ENCODE measurements at places on chromosomes 12 and 14.

DNA sequence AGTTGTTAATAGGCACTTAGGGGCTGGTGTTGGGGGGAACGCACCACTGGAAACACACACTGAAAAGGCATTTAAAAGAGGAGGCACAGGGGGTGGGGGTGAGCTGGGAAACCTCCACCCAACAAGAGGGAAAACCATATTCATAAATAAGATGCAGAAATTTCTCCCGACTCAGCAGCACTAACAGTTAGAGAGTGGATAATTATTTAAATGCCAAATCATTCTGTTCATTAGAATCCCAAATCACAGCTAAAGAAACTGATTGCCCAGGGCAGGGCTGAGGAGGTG is 60.7 kb upstream of the FAM222A start:
- no peak for DNase-seq

DNA sequence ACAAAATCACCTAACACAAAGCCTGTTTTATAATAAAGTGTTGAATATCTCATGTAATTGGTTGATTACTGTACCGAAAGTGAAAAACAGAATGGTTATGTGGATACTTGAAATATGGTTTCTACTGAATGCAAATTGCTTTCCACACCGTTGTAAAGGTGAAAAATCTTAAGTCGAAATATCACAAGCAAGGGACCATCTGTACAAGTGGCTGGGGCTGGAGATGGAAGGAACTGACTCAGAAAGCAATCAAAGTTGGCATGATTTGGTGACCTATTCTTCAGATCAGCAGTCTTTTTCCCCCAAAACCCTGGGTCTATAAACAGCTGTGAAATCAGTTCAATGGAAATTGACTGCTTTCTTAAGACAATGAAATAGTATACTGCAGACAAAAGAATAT is 3.6 kb downstream of the CBX5 start:
- no peak for DNase-seq

- no peak for DNase-seq
These were observed 119.8 kb downstream of the MGST1 start for GRCh38 chr12:16467272-16467671.

- DNase-seq: no peak
These were observed 106.8 kb upstream of the BCL2L14 start for GRCh38 chr12:11963841-11964471.

DNA sequence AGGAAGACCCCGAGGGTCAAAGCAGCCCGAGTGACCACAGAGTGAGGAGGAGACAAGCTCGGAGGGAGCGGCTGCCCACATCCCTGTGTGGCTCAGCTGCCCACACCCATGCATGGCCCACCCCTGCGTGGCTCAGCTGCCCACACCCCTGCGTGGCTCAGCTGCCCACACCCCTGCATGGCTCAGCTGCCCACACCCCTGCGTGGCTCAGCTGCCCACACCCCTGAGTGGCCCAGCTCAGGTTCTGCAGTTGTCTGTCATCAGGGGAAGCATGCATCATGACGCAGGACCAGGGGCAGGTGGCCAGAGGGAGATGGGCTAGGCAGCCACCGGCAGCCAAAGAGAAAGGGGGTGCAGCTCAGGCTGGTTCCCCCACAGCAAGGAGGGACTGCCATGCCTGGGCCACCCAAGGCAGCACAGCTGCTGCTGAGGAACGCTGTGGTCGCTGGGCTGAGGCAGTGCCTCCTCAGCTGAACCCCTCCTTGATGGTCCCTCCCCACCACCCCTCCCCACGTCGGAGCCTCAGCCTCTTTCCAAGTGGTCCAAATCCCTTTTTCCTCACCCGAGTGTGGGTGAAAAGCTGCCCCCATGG is 33.3 kb upstream of the NUDT14 start:
- no peak for DNase-seq

DNA sequence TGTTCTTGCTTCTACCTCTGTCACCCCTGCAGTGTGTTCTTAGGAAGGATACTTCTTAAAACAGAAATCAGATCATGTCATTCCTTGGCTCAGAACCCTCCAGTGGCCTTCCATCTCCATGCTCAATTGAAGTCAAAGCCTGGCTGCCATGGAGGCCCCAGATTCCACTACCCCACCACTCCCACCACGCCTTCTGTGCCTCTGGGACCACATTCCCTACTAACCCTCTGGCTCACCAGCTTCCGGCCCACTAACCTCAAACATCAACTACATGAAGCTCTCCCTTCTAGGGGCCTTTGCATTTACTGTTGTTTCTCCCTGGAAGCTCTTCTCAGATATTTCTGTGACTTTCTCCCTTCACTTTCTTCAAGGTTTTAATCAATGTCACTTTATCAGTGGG is 76.1 kb upstream of the REP15 start:
- DNase-seq: no peak

DNA sequence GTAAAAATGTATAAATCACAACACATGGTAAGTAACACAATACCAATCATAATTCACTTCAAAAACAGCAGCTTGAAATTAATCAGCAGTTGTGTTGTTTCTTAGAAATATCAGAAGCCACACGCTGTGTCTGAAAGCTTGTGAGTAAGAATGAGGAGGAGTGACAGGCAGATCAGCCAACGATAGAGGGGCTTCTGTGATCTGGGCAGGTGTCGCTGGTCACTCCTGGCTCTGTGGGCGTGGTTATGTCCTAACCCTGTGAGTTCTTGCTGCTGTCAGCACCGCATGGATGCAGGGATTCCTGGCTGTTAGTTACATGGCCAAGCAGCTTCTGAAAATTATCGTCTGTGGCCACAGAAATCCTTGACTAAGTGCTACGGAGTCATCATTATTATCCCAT is 123.4 kb downstream of the SLC25A47 start:
- no peak for DNase-seq

DNA sequence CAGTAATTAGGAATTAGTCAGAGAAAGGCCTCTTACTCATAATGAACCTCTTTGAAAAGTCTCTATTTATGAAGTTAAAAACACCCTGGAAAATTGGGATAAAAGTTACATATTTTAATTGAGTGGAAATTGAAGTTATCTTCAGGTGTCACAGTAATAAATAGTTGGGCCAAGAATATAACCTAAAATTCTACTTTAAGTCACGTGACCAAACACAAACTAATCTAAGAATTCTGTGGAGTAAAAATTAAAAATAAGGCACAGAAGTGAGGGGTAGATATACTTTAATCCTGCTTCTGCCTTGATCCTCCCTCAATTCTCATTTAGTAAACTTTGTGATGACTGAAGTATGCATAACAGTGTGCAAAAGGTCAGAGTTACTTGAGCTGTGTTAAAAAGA is 226.4 kb downstream of the NAV3 start:
- DNase-seq: no peak

- DNase-seq: no peak
These were observed 217.0 kb downstream of the SYNE2 start for GRCh38 chr14:64069634-64070359.

GRCh38 chr14:105495101-105495989 is 4.3 kb downstream of the TEDC1 start:
- DNase-seq: no peak

DNA sequence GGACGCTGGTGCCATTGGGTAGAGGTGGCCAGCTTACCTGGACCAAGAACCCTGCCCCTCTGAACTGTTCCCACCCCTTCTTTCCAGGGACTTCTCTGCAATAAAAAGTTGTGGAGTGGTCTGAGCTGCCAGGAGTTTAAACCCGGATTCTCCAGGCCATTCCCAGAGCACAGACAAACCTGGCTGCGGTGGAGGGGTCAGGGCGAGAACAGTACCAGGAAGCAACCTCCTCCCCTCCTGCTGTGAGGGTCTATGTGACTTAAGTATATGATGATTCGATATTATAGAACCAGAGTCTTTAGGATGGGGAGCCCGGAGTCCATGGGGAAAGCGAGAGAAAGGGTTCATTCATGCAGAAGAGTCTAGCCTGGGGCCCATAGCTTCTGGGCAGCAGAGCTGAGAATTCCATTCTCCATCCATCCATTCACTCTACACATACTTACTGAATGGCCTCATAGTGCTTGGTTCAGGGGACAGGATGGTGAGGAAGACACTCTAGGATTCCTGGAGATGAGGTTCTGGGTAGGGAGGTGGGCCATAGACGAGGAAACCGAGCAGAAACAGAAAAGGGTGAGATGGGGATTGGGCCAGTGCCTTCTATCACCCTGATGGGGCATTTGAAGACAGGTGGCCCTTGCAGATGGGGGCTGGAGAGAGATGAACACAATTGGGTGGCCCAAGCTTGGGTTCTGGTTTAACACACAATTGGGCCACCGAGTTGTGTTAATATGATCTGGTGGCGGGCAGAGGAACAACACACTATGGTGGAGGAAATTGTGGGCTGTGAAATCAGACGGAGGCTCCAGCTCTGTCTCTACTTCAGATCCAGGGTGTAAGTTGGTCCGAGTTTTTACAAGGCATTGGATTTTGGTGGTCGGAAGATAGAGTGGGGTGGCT is 5.2 kb downstream of the KRT86 start:
- no peak for DNase-seq

- DNase-seq: no peak
These were observed 1.8 kb upstream of the MYL6B start for GRCh38 chr12:56150563-56150962.

GRCh38 chr12:71092290-71092689 is 65.5 kb downstream of the TSPAN8 start:
- no peak for DNase-seq

- DNase-seq: no peak
These were observed 108.1 kb downstream of the BICD1 start for GRCh38 chr12:32214723-32215122.

GRCh38 chr14:71905031-71905430 is 27.2 kb upstream of the RGS6 start:
- no peak for DNase-seq

DNA sequence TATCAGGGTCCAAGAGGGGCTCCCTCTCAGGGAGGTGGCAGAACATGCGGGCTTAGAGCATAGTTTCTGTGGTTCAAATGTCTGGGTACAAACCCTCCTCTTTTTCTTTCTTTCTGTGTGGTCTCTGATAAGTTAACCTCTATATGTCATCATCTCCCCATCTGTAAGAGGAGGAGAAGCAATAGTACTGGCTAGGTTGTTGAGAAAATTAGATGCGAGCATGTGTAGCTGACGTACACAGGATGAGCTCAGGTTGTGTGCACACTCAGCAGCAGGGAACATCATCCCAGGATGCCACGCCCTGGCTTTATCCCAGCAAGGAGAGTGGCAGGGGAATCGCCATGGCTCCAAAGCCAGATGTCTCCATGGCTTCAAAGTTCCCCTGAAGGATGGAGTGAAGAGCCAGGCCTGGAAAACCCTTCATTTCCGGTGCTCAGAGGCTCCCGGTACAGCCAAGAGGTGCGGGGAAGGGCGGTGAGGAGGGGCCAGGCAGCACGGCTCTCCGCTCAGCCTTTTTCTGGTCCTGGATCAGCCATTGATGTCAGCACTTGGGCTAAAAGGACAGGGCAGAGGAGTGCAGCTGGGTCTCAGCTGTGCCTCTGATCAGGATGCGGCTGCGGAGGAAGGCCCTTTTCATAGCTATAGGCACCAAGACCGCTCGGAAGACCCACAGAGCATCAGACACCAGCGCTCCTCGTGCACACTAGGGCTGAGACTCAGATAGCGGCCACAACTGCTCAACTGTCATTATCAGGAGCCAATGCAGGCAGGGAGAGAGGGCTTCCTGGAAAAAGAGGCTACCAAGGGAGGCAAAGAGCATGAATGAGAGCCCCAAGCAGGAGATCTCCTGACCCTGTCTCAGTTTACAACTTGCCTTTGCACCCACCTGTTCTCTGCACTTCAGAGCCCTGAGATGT is 41.5 kb downstream of the ARL6IP4 start:
- no peak for DNase-seq

GRCh38 chr12:114779186-114779585 is 95.2 kb upstream of the TBX3 start:
- DNase-seq: no peak

GRCh38 chr12:19201661-19202060 is 72.1 kb downstream of the PLEKHA5 start:
- DNase-seq: no peak

All from HS-5 (cell line).